ENCODE measurements at places on chromosomes 3 and 15.
A peak's percentile ranks its signal among the peaks of the same experiment; 100 is the strongest.

DNA sequence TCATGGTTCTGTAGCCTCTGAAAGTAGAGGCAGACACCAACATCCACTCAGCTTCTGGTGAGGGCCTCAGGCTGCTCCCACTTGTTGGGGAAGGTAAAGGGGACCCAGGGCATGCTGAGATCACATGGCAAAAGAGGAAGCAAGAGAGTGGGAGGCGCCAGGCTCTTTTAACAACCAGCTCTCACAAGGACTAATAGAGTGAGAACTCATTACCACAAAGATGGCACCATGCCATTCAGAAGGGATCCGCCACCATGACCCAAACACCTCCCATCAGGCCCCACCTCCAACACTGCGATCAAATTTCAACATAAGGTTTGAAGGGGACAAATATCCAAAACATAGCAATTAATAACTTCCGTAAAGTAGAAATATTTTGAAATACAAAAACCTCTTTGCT is 192.3 kb downstream of the OCA2 start:
- no peak for DNase-seq

DNA sequence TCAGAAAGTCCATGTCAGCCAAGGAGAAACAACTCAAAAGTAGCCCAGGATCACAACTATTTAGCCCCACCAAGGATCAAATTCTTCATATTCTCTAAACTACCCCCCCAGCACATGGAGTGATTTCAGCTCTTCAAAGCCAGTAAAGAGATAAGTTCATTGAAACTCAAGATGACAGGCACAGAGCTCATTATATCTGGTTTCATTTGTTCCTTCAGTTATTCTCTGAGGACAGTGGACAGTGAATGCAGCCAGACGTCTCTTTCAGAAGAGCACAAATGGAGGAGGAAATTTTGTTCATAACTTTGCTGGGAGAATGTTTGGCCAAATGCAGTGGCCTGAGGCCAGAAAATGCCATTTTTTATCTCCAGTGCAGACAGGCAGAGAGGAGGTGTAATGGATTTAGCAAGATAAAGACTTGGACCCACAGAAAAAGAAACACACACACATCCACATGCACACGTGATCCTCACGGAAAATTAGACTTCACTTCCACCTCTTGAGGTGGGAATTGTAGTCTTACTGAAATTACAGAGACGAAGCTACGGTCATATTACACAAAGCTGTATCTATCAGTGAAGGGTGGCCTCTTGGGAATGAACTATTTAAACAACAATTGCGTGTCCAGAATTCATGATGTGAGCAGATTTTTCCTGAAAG is 64.6 kb downstream of the HES1 start:
- no peak for DNase-seq

GRCh38 chr3:65828706-65829105 is 210.0 kb downstream of the MAGI1 start:
- DNase-seq, result no peak

- no peak for DNase-seq
Observed at GRCh38 chr15:88900309-88900981, 5.1 kb upstream of the HAPLN3 start.

DNA sequence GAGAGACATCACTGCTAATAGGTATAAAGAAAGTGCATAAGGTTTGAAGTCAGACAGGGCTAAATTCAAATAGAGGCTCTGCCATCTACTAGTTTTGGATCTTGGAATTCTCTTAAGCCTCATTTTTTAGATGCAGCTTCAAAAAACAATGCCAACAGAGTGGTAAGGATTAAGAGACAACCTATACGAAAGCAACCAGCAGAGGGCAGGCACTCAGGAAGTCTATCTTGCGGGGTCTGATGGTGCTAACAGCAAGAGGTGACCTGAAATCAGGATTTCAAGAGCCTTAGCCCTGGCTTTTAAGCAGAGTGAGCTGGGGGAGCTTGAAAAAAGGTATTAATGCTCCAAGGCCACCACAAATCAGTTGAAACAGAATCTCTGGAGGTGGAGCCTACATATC is 40.7 kb downstream of the LDHAL6B start:
- peak; percentile 39 for DNase-seq

GRCh38 chr3:12969486-12969885 is 103.7 kb downstream of the IQSEC1 start:
- DNase-seq, result peak; percentile 67

GRCh38 chr15:95669146-95669922 is 661.2 kb upstream of the NR2F2 start:
- no peak for DNase-seq

- no peak for DNase-seq
Observed at GRCh38 chr3:28301688-28302087, 46.8 kb upstream of the ZCWPW2 start.

DNA sequence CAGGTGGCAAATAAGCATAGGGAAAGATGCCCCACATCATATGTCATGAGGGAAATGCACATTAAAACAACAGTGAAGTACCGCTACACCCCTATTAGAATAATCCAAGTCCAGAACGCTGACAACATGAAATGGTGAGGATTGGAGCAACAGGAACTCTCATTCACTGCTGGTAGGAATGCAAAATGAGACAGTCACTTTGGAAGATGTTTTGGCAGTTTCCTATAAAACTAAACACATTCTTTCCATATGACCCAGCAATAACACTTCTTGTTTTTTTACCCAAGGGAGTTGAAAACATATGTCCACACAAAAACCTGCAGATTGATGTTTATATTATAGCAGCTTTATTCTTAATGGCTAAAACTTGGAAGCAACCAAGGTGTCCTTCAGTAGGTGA is 116.4 kb upstream of the TOPAZ1 start:
- no peak for DNase-seq

- DNase-seq, result no peak
Observed at GRCh38 chr3:165158011-165158410, 38.2 kb downstream of the SLITRK3 start.

- DNase-seq, result no peak
Observed at GRCh38 chr15:39801641-39802309, 19.1 kb upstream of the FSIP1 start.

DNA sequence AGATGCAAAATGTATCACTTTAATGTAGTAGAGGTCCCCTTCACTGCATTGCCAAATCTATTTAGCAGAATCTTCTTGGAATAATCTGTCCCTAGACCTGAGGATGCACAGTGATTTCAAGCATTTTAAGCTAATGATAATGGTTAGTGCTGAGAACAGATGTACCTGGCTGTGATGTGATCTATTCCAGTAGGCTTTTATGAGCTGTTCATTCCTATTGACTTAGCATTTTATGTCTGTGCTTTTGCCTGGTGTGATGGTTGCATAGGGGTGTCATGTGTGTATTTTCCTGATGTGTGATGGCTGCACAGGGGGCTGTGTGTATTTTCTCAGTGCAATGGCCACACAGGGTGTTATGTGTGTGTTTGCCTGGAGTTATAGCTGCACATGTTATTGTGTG is 272.9 kb downstream of the TIGIT start:
- no peak for DNase-seq

GRCh38 chr15:48890375-48890972 is 12.5 kb downstream of the EID1 start:
- DNase-seq, result no peak

- no peak for DNase-seq
Observed at GRCh38 chr3:110966966-110967663, 104.5 kb upstream of the NECTIN3 start.

DNA sequence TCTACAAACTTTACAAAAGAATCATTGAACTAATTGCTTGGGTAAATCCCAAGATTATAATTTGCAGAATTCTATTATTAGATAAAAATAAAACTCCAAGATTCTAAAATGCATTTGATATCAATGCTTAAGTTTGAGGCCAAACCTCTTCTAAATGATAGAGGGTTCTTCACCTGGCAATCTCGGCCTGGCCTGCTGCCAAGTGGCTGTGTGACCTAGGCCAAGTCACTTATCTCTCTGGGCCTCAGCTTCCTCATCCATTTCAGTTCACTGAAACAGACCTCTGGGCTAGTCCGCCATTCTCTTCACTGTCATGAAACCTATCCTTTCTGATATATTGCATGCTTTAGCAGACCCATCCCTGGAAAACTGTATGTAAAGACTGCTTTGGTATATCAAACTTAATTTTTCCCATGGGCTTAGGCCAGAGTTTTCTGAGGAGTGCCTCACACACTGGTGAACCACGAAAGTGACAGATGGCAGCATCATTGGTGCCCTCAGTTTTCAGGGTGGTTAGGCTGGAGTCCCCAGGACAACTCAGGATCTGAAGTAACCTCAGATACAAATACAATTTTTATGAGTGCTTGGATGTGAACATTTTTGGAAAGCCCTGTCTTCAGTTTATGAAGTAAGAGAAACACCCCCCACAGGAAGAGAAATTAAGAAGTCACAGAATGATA is 21.8 kb downstream of the NUDT16 start:
- no peak for DNase-seq

DNA sequence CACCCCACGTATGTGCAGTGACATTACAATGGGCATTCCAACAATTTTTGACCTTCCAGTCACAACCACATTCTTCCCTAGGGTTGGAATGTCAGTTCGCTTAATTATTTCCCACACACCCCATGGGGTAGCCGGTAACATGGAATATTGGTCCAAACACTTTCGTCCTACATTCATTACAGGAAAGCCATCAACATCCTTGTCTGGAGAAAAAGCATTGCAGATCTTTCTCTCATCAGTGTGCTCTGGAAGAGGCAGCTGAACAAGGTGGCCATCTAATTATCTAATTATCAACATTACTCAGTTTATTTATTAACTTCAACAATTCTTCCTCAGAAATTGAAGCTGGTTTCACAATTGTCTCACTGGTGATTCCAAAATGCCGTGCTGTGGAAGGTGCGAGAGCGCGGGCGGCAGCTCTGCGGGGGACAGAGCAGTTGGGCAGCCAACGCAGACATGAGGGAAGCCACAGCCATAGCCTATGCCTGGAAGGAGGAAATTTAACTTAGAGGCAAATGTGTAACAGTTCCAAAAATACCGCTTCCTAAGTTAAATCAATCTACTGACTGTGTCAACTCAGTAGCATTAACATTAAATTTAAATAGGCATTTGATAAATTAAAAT is 1158.9 kb upstream of the EPHA6 start:
- DNase-seq, result no peak

GRCh38 chr3:171979081-171979480 is 60.3 kb upstream of the FNDC3B start:
- DNase-seq, result no peak

GRCh38 chr3:29282427-29283230 is 1.8 kb downstream of the RBMS3 start:
- no peak for DNase-seq

DNA sequence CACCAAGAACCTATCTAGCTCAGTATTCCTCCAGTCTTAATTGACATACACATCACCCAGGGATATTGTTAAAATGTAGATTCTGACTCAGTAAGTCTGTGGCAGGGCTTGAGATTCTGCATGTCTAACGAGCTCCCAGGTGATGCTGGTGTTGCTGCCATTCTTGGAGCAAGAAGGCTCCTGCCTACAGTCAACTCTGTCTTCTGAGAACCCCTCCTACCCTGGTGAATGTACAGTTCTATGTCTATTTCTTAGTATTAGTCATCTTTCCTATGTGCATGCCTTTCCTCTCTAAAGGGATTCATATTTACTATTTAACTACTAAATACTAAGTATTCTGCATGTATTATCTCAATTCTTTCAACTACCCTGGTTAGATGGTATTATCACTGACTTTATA is 268.7 kb downstream of the EDEM1 start:
- DNase-seq, result no peak

GRCh38 chr15:101322016-101322695 is 27.1 kb upstream of the SNRPA1 start:
- no peak for DNase-seq

- DNase-seq, result no peak
Observed at GRCh38 chr3:118128886-118129285, 905.8 kb downstream of the IGSF11 start.

- DNase-seq, result no peak
Observed at GRCh38 chr3:69474186-69474585, 88.3 kb upstream of the FRMD4B start.

DNA sequence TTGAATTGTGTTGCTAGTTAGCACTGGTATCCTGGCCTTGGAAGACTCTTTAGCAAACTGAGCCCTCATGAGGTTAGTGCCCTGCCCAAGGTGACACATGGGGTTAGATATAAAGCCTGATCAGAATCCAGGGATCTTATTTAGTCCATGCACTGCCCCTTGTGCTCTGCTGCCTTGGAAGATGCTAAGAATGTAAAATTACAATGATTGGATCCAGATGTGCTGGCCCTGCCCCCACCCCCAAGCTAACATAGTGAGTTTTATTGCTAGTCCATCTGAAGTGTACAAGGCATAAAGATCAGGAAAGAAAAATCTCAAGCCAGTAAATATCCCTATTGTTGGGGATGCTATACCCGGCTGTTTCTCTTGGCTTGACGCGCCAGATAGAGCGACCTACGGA is 248.1 kb upstream of the C2CD4B start:
- DNase-seq, result no peak

GRCh38 chr3:31962801-31963205 is 18.3 kb downstream of the OSBPL10 start:
- no peak for DNase-seq

DNA sequence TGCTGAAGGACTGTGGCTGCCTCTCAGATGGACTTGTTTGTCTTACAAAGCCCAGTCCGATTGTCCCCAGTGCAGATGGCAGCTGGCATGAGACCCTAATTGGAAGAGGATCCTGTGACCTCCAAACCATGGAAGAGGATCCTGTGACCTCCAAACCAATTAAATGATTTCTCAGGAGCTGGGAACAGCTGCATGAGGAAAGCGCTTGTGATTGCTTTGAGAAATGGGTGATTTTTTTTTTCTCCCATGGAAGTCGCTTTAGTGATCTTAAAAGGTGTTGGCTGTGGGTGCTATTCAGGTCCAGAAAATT is 68.4 kb upstream of the LARS2 start:
- no peak for DNase-seq

GRCh38 chr3:185421577-185422232 is 58.8 kb downstream of the MAP3K13 start:
- no peak for DNase-seq

GRCh38 chr3:77059354-77059753 is 19.5 kb downstream of the ROBO2 start:
- no peak for DNase-seq
